ENCODE measurements at places on chromosomes 3 and 15.

DNA sequence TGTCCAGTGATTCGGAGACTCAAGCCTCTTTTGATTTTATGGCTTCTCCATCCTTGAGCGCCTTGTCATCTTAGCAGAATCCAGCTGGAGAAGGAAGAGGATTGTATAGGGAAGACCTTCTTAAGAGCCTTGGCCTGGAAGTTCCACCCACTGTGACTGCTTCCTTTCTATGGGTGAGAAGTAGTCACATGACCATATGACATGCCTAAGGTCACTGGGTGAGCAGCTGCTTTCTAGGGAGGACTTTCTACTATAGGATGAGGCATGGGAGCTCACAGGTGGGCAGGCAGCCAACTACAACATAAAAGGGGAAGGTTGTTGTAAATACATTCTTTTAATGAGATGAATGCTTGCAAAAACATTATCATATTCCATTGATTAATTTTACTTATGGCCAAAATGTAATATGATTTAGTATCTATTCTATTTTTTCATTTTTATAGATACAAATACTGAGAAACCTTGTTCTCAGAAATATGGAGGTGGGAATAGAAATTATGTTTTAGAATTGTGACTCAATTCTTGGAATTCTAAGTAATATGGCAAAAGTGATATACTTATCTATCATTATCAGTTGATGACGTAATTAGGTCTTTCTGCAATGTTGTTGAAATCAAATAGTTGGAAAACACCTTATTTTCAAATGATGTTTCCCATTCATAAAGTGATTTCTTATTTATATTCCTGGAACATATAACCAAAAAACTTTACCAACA, 53.6 kb upstream of the MINAR1 start:
- DNase-seq = no peak

- no peak for DNase-seq
Observed at GRCh38 chr15:73756947-73757513, 3.9 kb upstream of the INSYN1 start.

- DNase-seq = no peak
Observed at GRCh38 chr15:90201944-90202375, 830 bp downstream of the SEMA4B start.

- DNase-seq = no peak
Observed at GRCh38 chr3:21989341-21990042, 238.5 kb upstream of the ZNF385D start.

DNA sequence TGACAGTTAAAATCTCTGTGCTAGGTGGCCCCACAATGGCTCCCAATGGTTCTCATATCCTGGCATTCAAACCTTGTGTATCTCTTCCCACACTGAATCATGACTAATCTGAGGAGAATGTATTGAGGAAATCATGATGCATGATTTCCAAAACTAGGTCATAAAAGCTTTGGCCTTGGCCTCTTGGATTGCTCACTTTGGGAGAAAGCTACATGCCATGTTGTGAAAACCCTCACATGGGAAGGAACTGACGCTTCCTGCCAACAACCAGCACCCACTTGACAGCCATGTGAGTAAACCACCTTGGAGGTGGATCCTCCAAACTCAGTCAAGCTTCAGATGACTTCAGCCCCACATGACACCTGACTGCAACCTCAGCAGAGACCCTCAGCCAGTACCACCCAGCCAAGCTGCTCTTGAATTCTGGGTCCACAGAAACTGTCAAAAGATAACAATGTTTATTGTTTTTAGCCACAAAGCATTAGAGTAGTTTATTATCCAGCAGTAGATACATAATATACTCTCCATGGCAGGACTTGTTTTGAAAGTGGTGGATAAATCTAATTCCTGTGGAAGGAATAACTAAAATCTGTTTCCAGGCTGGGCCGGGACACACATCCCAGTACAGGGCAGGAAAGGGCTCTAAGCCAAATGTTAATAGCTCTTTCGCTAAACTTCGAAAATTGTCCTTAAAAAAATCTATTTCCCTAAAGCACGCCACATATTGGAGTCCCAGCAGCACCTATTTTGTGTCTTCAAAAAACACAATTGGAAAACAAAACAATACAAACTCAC, 1.0 kb upstream of the ZNF620 start:
- DNase-seq = no peak
